NCI-H526 (cell line): ENCODE measurements at places on chromosomes 2 and 18.
A peak's percentile ranks its signal among the peaks of the same experiment; 100 is the strongest.

DNA sequence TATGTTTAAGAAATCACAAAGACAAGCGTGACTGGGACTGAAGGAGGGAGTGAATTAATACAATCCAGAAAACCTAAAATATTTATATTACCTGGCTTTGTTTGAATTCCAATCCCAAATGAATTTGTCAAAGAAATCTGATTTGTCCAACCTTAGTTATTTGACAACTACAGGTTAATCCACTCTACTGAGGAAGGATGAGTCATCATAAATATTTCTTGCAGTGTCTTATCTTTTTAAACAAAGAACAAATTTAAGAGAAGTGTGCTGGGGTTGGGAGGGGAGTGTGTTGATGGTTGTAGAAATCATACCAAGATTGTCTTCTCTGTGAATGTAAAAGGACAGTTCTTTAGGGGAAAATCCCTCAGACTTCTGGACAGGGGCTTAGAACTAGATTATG lies 1106.3 kb upstream of the SLC39A10 start:
- no peak for DNase-seq

GRCh38 chr2:16653799-16654198 lies 11.8 kb downstream of the CYRIA start:
- peak; percentile 66 for DNase-seq

- no peak for DNase-seq
Observed at GRCh38 chr2:10258326-10258725, 44.4 kb upstream of the HPCAL1 start.

GRCh38 chr18:73232933-73233332 lies 365.1 kb upstream of the NETO1 start:
- no peak for DNase-seq

GRCh38 chr18:59861009-59861408 lies 38.8 kb upstream of the PMAIP1 start:
- no peak for DNase-seq

DNA sequence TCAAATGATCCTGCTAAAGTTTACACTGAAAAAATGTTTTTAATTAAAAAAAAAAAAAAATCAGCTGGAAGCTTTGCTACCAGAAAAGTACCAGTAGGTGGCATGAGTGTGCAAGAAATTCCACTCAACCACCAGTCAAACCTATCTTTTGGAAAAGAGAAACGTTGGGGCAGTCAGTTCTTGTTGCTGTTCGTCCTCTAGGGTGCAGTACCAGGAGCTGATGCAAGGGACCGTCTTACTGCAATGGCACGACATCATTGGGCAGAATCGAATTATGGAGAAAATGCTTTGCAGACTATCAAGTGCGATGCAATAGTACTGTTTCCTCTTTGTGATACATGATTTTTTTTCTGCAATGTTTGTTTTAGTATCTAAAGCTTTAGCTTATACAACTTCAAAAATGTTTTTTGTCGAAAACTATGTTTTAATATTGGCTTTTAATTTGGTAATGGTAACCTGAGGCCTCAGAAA lies 18.3 kb downstream of the YPEL5 start:
- peak; percentile 86 for DNase-seq

- DNase-seq, result no peak
Observed at GRCh38 chr2:239912171-239912937, 112.8 kb downstream of the NDUFA10 start.

DNA sequence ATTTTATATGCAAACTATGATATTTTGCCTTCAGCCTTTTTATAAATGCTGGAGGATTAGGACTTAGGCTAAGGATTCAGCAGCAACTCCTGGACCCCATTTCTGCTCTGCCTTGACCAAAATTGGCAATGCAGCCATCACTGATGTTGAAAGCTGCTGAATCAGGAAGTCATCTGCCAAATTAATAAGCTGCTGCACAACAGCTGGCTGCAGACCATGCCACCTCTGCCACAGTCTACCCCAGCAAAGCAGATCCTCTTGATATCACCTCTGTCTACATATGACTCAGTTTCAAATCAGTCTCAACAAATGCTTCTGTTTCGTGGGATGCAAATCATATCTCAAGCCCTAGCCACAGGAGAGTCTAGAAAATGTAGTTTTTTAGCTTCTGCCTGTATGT lies 7.1 kb upstream of the SOS1 start:
- DNase-seq, result no peak

- DNase-seq, result no peak
Observed at GRCh38 chr2:17793803-17794354, 22.4 kb upstream of the MSGN1 start.

GRCh38 chr2:101478181-101479001 lies 3.5 kb upstream of the RFX8 start:
- DNase-seq, result no peak

DNA sequence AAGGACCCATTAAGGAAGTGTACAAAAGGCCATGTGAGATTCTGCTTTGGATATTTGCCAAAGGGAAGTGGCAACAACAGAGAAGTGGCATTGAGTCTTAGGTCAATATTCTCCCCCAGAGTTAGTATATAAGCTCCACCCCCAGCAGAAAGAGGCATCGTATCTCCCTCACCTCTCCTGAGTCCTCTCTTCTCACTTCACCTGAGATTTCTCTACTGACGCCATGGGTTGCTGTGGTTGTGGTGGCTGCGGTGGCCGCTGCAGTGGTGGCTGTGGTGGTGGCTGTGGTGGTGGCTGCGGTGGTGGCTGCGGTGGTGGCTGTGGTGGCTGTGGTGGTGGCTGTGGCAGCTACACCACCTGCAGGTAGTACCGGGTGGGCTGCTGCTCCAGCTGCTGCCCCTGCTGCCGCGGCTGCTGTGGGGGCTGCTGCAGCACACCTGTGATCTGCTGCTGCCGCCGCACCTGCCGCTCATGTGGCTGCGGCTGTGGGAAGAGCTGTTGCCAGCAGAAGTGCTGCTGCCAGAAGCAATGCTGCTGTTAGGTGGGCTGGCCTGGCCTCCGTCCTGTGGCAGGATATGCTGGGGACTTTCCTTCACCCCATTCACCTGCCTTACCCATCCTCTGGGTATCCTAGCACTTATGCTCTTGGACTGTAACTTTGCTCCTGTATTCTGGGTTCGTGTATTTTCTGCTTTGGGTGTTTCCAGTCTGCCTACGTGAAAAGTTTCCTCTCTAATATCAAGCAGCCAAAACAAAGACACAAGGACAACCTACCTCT lies 5.9 kb downstream of the SCYGR3 start:
- no peak for DNase-seq

- no peak for DNase-seq
Observed at GRCh38 chr2:26492749-26493515, 15.0 kb upstream of the OTOF start.

DNA sequence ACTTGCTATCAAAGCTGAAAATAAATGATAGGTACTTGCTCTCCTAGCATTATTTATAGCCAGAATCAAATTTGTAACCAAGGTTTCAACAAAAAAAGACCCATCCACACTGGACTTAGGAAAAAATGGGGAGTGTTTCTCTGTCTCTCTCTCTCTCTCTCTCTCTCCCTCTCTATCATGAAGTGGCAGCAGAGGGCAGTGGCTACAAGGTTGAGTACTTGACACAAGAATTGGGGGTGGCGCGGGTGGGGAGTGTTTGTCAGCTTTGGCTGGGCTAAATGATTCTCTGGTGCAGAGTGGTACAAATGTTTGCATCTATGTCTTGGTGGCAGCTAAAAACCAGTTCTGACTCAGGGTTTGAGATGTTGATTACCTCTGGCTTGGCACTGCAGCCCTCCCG lies 85.0 kb downstream of the RBM43 start:
- no peak for DNase-seq

- no peak for DNase-seq
Observed at GRCh38 chr2:102143450-102143985, 972 bp downstream of the IL1R1 start.

GRCh38 chr18:79724299-79725080 lies 44.9 kb downstream of the CTDP1 start:
- DNase-seq, result no peak

- no peak for DNase-seq
Observed at GRCh38 chr2:8290771-8291352, 391.0 kb upstream of the ID2 start.

GRCh38 chr2:172415157-172415864 lies 12.1 kb upstream of the ITGA6 start:
- no peak for DNase-seq

- DNase-seq, result no peak
Observed at GRCh38 chr2:127414638-127415592, 3.3 kb upstream of the PROC start.

DNA sequence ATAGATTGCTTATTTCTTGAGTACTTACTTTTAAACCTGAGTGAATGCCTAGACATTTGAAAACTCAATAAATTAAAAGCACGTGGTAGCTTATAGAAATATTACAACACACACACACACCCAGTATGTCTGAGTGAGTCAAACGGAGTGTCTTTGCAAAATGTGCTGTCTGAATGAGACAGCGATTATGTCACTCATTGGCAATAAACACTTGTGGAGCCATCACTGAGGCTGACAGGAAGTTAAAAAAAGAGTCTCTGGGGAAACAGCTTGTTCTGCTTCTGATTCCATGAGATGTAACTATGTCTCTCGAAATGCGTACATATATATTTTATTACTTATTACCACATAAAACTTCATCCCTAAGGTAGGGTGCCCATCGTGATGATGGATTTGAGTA lies 22.3 kb upstream of the VPS4B start:
- DNase-seq, result no peak

DNA sequence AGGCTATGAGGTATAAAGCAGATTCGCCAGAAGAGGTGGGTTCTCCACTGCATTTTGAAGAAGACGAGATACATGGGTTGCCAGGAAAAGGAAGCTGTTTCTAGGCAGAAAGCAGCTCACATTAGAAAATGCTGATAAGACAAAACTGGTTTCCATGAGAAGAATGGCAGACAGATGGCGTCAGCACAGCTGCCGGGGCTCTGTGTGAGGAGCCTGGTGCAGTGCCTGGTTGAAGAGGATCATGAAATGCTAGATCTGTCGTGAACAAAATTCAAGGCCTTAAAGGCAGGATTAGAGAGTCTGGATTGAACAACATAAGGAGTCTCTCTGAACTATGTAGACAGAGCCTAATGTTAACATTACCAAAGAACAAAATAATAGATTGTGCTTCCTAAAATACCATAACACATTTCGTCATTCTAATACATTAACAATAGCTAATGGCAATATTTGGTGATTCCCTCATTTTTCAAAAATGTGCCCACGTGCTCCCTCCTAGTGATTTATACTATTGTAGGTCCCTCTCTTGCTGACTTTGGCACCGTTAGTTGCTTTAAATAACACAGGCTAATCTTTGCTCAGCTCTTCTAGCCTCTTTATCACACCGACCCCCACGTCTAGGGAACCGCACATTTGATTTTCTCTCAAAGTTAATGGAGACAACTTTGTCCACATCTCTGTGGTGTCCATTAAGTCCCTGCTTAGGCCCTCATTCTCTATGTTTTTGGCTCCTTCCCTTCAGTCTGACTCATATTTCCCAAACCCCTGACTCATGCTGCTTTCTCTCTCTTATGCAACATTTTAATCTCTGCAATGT lies 38.2 kb downstream of the EFEMP1 start:
- DNase-seq, result no peak

DNA sequence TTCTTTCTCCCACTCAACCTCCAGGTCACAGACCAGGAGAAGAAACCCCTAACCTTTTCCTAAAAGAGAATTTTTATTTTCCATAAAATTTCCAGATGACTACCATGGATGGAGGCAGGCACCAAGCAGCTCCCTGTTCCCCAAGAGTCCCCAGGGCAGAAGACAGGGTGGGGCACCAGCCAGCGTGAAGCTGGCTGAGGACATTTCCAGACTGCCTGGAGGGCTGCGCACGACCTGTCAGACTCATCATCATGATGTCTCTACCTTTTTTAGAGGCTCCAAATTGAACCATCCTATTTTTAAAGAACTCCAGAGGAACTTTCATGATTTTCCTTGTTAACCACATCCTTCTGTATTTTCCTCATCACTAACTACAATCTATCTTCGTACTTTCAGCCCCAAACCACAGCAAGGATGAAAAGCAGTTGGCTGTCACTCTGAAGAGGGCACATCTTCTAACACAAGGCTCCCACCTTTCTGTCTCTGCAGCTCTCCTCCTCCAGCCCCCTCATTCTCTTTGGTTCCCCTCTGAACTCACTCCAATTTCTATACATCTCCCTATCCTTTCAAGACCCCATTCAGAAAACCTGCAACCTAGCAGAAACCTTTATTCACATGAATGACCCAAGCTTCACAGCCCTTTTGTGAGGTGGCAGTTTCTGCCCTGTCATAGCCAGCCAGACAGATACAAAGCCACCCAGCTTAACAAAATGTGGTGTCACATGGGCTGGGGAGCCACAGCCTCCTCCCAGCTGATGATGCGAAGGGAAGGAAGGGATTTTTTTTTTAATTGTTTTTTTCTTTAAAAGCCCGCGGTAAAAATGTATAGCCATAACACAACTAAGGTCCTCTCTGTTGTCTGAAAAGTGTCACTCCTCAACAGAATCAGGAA lies 11.1 kb downstream of the AMMECR1L start:
- DNase-seq, result no peak

- peak; percentile 9 for DNase-seq
Observed at GRCh38 chr2:102442967-102443828, 20.2 kb downstream of the IL18RAP start.

DNA sequence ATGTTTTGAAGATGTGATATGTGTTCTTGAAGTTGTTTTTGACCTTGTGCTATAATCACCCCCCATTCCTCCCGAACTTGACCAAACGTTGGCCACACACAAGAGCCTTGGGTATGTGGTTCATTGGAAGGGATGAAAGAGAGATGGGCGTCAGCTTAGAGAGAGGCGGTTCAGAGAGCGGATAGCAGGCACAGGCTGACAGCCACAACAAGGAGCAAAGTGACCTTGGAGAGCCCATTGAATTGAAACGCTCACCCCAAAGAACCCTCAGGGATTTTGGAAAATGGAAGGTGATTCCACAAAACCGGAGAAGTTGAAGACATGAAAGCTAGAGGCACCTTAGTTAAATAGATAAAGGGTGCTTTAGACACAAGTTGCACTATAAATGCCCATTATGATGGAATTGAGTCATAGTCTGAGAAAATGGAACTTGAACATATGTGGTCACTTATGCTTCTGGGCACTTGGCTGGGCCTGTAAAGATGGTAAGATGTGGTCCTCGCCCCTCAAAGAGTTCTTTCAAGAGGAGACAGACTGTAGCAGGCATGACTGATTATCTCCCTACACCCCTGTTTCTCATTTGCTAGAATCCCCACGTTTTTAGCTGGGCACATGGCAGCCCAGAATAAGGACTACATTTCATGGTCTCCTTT lies 188.5 kb upstream of the HAAO start:
- no peak for DNase-seq

DNA sequence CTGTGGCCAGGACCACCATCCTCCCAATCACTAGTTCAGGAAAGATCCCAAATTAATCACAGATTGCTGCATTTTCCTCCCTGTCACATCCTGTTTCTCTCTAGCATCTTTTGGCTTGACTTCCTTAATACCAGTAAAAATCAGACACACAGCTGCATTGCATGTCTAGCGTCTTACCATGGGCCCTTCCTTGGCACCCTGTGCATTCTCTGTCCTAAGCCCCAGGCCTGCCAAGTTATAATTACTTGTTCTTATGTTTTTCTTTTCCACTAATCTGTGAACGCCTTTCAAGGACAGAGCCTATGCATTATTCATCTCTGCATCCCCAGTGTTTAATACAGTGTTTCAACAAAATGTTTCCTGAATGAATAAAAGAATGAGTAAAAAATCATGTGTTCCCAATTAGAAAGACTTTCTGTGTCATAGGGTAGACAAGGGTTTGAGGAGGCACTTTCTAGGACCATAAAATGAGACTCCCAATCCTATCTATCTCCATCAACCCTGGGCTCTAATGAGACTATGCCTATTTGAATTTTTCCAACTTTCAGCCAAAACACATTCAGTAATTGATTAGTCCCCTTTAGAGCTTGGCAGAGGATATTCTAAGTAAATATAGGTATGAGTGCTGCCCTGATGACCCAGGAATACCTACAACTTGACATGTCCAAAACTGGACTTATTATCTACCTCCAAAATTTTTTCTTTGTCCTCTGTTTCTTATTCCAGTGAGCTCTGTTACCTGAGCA lies 10.3 kb upstream of the NT5C1B start:
- no peak for DNase-seq
